ENCODE measurements at places on chromosomes 1 and 21.

DNA sequence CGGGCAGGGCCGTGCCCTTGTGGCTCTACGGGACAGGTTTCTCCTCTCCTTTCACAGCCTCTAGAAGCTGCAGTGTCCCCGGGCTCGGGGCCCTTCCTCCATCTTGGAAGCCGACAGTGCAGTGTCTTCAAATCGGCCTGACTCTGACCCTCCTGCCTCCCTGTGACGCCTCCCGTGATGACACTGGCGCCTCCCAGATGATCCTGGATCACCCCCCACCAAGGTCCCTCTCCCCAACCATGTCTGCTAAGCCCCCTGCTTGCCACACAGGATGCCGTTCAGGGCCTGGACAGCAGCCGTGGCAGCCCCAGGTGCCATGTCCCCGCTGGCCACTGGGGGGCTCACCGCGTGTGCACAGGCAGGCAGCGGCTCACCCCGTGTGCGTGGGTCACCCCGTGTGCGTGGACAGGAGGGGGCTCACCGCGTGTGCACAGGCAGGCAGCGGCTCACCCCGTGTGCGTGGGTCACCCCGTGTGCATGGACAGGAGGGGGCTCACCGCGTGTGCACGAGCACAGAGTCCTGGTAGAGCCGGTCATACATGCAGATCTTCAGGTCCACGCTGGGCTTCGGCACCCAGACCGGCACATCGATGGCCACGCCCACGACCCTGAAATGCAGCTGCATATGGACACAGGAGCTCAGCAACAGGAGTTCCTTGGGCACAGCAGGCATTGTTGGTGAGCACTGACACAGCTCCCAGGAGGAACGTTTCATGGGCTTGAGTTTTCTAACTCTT lies 24.9 kb upstream of the TMEM52 start:
- peak; percentile 67 for DNase-seq

GRCh38 chr1:234950598-234950997 lies 178.0 kb downstream of the TOMM20 start:
- DNase-seq = no peak

DNA sequence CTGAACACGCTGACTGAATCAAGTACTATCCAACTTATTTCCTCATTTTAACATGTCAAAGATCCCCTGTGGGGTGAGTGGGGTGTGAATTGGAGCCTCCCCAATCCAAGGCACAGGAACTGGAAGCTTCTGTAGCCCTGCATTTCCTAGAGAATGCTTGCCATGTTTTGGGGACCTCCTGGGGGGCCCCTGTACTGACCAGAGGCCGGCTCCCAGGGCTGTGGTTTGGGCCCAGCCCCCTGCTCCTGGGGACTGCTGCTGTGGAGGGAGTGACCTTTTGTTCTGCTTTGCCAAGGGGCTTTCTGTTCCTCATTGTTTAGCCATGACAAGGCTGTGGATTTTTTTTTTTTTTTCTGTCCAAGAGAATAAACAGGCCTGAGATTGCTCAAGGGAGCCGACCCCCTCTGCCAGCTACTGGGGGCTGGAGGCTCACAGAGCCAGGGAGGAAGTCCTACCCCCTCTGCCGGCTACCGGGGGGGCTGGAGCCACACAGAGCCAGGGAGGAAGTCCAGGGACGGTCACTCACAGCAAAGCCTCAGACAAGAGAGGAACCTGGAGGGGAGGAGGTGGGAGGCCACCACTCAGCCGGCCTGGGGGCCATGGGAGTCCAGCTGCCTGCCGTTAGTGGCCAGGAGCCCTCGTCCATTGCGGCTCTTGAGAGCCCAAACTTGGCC lies 17.4 kb downstream of the TNFRSF1B start:
- DNase-seq = no peak

DNA sequence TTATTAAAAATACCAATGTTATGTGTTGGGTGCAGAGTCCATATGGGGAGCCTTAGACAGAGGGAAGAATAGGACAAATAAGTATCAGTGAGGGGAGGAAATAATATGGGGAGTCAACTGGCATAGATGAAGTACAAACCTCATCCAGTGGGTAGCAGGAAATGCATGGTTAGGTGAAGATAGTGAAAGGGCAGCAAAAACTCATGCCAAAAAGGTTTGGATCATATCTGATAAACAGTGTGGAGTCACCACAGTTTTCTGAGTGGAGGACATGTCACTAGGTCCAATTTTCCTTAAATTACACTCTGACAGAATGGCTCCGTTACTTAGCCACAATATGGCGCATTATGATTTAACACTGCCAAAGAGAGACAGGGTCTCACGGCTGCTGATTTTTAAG lies 10.3 kb downstream of the DUSP23 start:
- no peak for DNase-seq

- DNase-seq = no peak
These were observed 24.8 kb downstream of the KDM1A start for GRCh38 chr1:23044035-23044434.

DNA sequence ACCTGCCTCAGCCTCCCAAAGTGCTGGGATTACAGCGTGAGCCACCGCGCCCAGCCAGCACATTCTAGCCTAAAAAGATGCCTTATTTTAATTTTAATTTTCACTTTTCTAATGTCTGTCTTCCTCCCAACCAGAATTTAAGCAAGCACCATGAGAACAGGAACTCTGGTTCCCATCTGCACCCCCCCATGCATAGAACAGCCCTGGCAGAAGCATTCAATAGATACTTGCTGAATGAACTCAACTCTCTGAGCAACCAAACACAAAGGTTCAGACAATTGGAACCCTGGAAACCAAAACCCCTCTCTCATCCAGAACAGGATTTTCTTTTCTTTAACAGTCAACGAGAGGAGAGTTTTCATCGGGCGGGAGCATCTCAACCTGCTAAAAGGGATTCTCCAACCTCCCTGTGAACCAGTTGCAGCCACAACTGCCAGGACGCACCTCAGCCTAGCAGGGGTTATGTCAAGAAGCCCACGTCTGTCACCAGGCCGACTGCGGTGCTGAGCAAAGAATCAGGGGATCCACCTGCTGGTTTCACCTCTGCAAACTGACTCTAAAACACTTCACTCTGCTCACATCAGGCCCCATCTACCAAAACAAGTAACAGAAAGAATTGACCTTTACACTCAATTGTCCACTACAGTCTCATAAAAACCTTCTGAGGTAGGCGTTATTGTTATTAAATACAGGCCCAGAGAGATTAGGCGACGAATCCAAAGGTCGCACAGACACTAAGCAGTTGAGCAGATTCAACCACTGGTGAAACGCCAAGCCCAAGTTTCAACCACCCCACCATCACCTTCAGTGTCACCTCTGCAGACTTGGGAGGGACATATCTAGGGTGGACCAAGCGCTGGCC lies 1.7 kb downstream of the KIAA2013 start:
- peak; percentile 48 for DNase-seq

- no peak for DNase-seq
These were observed 41.8 kb downstream of the PTAFR start for GRCh38 chr1:28134651-28135207.

DNA sequence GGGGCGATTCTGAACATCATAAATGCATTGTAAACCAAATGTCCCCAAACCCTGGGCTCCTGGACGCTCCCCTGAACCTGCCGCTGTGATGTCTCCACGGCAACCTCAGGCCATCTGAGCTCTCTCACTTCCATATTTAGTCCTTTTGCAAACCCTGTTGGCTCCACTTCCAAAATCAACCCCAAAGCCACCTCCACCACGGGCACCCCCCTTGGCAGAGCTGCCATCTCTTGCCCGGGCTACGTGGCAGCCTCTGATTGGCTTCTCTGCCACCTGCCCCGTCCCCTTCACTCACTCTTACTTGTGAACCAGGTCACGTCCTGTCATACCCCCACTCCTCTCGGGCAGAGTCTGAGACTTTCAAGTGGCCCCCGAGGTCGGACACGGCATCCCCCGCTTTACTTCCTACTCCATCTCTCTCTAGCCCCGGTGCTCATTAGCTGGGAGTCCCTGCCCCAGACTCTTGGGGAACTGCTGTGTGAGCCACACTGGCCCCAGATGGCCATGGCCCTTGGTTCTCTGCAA lies 15.8 kb downstream of the PRXL2B start:
- DNase-seq = no peak

DNA sequence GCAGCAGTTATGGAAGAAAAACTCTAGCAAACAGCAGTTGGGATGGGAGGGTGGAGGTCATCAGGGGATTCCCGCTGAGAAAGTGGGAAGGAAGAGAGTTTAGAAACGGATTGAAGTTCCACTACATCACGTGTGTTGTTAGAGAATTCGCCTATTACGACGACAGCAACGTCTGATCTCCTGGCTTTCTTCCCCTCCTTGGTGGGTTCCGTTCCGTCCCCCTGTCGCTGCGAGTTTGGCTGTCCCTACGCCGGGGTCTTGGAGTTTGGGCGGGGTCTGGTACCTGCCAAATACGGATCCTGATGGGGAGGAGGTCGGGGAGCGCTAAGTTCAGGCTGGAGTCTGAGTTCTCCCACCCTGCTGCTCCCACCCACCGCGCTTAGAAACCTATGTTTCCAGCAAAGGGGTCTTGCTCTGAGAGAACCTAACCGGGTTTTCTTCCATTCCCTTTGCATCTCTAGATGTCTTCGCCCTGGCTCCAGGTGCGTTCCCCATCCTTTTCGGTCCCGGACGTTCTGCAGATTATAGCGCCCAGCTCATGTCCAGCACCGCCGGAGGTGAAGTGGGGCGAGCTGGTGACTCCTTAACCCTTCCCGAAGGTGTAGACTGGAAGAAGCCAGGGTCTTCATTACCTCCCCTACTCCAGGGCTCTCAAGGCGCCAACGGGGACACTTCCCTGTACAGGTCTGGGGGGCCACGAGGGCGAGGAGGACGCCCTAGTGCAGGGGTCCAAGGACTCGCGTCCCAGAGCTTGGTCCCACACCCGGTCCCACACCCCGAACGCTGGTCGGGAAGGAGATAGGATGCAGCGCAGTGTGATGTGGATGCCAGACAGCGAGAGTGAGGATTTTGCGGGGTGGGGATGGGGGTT lies 641 bp upstream of the KCNK2 start:
- no peak for DNase-seq

- DNase-seq = no peak
These were observed 8.2 kb downstream of the KCNA2 start for GRCh38 chr1:110597966-110598365.

GRCh38 chr1:59707178-59707791 lies 107.5 kb upstream of the HOOK1 start:
- no peak for DNase-seq

GRCh38 chr1:59428828-59429227 lies 131.9 kb downstream of the FGGY start:
- DNase-seq = no peak

- DNase-seq = no peak
These were observed 154.0 kb downstream of the TGFB2 start for GRCh38 chr1:218499011-218499691.

DNA sequence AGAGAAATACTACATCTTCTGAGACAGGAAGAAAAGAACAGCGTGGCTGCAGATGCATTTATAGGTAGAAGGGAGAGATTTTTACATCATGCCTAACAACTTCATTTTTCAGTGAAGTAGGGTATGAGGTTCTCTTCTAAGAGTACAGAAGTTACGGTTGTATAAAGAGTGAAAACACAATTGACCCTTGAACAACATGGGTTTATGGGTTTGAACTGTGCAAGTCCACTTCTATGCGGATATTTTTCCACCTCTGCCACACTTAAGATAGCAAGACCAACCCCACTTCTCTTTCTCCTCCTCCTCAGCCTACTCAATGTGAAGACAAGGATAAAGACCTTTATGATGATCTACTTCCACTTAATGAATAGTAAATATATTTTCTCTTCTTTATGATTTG lies 64.5 kb downstream of the RPAP2 start:
- DNase-seq = no peak

- DNase-seq = no peak
These were observed 557.5 kb upstream of the PTBP2 start for GRCh38 chr1:96164053-96164452.

- no peak for DNase-seq
These were observed 50.4 kb downstream of the DISP3 start for GRCh38 chr1:11529330-11529729.

DNA sequence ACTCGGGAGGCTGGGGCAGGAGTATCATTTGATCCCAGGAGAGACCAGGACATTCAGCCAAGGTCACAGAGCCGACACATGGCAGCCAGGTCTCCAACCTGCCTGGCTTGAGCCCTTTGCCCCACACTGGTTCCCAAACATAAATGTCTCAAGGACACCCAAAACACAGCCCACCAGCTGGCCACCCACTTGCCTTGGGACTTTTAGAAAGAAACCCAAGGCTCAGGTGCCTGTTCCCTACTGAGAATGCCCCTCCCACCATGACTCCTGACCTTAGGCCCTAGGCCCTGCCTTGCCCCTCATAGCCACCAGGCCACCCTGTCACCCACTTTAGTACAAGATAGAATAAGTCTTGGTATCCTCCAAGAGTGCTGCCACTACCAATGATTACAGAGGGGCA lies 41.9 kb upstream of the LRP8 start:
- no peak for DNase-seq

- no peak for DNase-seq
These were observed 35.9 kb upstream of the PTGFRN start for GRCh38 chr1:116873680-116874271.

- no peak for DNase-seq
These were observed 2.7 kb downstream of the DAB1 start for GRCh38 chr1:57420981-57421785.

DNA sequence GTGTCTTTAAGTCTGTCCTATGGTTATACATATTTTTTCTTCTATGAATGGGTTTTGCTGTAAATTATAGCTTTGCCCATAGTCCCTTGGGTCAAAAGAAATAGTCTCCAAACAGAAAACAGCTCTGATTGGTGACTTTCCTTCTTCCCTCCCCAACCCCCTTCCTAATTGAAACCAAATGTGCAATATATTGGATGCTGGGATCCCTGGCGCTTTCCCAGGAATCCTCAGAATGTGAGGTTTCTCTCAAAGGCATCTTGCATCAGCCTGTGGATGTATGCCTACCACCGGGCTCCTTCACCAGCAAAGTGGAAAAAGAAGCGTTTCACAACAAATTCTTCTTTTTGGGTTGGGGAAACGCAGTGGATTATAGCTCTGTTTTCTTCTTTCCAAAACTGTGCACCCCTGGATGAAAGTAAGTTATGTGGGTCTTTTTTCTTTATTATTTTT lies at the start of gene DDR2:
Gene DDR2 (plus strand): TSS at position 248 of the 450 bp plus-strand sequence. CDS start 86,600 bp downstream, outside the sequence.
- DNase-seq = no peak

- DNase-seq = no peak
These were observed 101.8 kb downstream of the RHOU start for GRCh38 chr1:228837032-228837431.

GRCh38 chr1:97364086-97364485 lies 556.7 kb downstream of the DPYD start:
- no peak for DNase-seq

- DNase-seq = no peak
These were observed 220.7 kb downstream of the HLX start for GRCh38 chr1:221099747-221100595.

Measured in GM12892 (cell line).